ENCODE measurements at places on chromosomes 1 and 21.

- ATAC-seq, result peak; percentile 95
These were observed 84.6 kb downstream of the SYT2 start for GRCh38 chr1:202625416-202626360.

- peak; percentile 64 for ATAC-seq
These were observed 25.0 kb downstream of the KRTAP24-1 start for GRCh38 chr21:30257773-30258172.

GRCh38 chr1:155326020-155326526 lies 5.4 kb downstream of the RUSC1 start:
- ATAC-seq, result no peak

GRCh38 chr1:177116941-177117340 lies 47.6 kb downstream of the ASTN1 start:
- ATAC-seq, result no peak

- ATAC-seq, result no peak
These were observed 256.1 kb upstream of the PTBP2 start for GRCh38 chr1:96465441-96465840.

DNA sequence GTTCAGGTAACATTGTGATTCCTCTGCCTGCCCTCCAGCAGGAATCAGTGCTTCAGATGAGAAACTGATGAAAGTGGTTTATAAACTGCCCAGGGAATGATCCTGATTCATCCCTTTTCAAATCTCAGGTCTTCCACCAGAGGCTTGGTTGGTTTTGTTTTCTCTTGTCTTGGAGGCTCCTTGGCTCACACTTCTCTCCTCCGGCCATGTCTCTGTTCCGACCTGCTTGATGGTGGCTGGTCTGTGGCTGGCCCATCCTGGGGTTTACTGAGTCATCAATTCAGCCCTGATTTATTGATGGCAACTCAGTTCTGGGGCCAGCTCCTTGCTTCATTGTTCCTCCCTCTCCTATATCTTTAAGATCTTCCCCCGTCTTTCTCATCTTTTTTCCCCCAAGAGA lies 56.6 kb upstream of the SLC2A1 start:
- ATAC-seq, result no peak

GRCh38 chr21:33069994-33070743 lies at the start of gene OLIG1:
TSS of gene OLIG1 (plus strand) at chr21:33070141. CDS start at chr21:33070247, 106 bp downstream.
- ATAC-seq, result no peak

DNA sequence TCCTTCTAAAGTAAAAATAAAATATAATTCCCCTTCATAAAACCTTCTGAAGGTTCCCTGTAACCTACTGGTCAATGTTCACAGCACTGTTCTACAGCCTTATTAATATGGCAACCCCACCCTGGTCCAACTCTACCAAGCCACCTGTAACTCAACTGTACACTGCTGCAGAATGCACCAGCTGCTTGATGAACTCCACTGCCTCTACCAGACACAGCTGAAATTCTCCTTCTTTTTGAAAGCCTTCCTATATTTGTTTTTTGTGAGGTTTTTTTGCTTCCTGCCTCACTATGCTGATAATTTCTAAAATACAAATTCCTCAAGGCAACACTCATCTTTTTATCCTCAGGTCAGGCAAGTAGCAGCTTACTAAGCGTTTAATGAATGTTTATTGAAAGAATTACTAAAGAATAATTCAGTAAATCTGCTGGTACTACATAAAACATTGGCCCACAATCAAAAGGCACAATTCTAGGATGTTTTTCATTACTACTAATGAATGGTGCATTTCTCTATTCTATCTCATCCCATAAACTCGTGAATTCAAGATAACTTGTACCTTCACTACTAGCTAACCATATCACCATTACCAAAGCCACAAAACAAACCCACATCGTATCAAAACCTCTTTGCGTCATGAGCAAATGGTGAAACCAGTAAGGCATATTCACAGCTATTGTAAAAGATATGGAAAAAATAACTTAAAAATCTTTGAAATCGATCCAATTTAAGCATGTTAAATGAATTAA lies 2.4 kb downstream of the SSX2IP start:
- no peak for ATAC-seq

DNA sequence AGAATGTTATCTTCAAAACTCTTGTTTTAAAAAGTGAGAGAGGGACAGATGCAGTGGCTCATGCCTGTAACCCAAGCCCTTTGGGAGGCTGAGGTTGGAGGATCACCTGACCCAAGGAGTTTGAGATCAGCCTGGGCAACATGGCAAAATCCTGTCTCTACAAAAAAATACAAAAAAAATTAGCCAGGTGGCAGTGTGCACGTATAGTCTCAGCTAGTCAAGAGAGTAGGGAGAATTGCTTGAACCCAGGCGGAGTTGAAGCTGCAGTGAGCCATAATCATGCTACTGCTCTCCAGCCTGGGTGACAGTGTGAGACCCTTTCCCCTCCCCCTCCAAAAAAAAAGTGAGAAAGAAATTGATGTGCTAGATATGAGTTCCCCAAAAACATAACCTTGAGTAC lies 131.0 kb downstream of the KCNT2 start:
- no peak for ATAC-seq
